Stimulated activated CD4-positive, alpha-beta T cell treated with anti-CD3 and anti-CD28 coated beads, Interleukin-15, amount 100 ng/mL, for 1 hour (primary cell): ENCODE measurements at places on chromosomes 2 and 18.

- no peak for DNase-seq
These were observed 357.8 kb upstream of the CDH20 start for GRCh38 chr18:60975420-60975819.

DNA sequence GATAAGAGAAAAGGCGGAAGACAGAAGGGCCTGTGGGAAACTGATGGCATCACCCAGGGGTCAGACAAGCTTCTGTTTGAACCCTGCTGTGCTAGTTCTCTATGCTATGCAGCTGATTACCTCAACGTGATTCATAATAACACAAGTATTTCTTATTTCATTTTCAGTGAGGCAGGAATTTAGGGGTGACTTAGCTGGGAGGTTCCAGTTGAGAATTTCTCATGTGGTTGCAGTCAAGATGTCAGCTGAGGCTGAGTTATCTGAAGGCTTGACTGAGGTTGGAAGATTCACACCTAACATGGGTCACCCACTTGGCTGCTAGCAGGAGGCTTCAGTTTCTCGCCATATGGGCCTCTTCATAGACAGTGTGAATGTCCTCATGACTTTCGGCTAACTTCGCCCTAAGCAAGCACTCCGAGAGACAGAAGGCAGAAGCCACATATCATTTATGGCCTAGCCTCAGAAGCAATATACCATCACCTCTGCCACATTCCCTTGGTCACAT, 34.0 kb upstream of the TMEM131 start:
- no peak for DNase-seq

DNA sequence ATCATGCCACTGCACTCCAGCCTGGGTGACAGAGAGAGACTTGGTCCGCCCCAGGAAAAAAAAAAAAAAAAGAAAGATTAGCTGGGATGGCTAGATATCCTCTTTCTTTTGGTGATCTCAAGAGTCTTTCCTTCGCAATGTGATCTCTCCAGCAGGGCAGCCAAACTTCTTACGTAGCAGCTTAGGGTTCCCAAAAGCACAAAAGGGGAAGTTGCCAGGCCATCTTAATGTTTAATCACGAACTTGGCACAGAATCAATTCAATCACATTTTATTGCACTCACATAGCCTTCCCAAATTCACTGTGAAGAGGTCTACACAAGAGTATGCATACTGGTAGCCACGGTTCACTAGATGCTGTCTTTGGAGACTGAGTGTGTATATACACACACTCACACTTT, 53.1 kb downstream of the VIL1 start:
- no peak for DNase-seq

DNA sequence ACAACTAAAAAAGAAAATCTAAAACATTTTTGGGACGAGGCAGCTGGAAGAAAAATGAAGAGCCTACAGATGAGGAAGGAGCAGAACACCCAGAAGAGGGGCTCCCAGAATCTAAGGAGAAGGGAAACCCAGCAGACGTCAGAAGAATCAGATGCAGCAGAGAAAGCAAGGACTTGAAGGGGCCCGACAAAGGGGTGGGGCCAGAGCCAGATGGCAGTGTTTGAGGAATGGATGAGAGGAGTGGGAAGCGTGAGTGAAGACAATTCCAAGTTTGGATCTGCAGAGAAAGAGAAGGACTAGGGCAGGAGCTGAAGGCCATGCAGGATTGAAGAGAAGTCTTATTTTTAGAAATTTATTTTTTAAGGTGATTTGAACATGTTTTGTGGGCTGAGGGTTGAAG, 19.3 kb downstream of the PTMA start:
- no peak for DNase-seq
